ENCODE measurements at places on chromosomes 2 and 18. TPM values are rescaled to one million over a fixed set of nuclear protein-coding genes. Genes with fewer than 3 reads are reported as not detected.

The CRACDL gene
- total RNA-seq, result not detected

The REG1B gene
- not detected for total RNA-seq

The GCG gene
- total RNA-seq, result not detected

The SCN2A gene
- not detected for total RNA-seq

The MFF gene
- 66.4 TPM for total RNA-seq

The COL4A4 gene
- 10.9 TPM for total RNA-seq

DNA sequence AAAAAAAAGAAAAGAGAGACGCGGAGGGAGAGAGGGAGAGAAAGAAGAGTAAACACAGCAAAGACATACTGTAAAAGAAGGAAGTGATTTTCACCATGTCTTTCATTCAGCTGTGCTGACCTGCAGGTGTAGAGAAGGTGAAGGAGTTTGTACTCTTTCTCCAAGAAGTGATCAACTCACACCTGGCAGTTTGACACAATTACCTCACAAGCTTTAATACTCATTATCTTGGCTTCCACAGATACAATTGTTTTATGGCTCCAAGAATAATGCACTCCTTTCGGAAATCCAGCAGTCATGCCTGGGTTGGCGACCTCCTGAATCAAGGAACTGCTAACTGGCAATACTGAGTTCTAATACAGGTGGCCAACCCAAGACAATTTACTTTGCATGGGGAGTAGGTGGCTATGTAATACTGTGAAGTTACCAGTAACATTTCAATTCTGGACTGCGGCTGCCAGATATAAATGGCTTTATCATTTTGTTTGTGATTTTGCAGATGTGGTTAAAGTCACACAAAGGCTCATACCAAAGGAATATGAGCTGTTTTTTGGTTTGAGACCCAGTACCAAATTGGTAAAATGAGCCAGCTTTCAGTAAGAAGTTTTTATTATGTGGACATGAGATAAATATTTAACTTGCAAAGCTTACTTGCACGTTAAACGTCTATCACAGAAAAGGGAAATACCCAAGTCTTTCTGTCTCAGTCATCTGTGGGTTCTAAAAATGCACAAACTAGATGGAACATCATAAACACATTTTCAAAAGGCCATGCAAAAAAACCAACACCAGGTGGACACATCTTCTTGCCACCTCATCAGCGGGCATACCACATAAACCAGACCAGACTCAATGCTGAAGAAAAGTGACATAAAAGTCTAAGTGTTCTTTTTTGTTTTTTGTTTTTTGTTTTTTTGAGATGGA, 69.3 kb downstream of the NCKAP5 start:
- no peak for DNase-seq
- H3K27ac ChIP-seq, result no peak overlapping the region
- peaks cover 2% of the 10 kb centered on the region for H3K4me1 ChIP-seq
- H3K27me3 ChIP-seq, result peaks cover 7% of the 10 kb centered on the region
- H3K36me3 ChIP-seq, result no peaks in the 10 kb centered on the region
- no peak overlapping the region for H3K4me3 ChIP-seq

DNA sequence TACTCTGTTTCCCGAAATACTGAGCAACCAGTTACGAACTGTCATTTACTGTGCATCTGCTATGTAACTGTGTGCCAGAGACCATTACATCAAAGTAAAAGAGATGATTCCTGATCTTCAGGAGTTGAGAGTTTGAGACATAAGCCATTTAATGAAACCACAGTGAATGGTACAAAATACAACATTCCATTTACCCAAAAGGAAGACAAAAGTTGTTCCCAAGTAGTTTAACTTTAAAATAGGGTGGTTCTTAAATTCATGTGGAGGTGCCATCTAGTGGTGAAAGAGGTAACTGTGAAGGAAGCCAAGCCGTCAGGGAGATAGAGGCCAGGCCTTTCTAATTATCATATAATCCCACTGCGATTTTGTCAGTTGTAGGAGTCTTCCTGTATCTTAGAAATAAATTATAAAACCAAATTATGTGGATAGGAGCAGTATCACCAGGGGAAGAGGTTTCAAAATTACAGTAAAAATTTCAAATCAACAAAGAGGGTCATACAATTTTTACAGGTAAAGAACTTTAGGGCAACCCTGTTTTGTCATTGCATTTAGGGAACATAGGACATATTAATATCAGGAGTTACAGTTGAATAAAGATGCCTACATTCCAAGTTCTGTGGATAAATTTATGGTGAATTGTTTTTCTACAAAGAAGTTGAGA, 67.7 kb downstream of the EPAS1 start:
- H3K27ac ChIP-seq, result no peak overlapping the region
- H3K27me3 ChIP-seq, result no peaks in the 10 kb centered on the region
- no peaks in the 10 kb centered on the region for H3K36me3 ChIP-seq
- DNase-seq, result no peak
- no peak overlapping the region for H3K4me3 ChIP-seq
- H3K4me1 ChIP-seq, result peaks cover 19% of the 10 kb centered on the region

GRCh38 chr2:223909001-223909741, 36.0 kb downstream of the WDFY1 start:
- DNase-seq, result no peak
- H3K27me3 ChIP-seq, result no peaks in the 10 kb centered on the region
- peak overlapping the region; percentile 43 for H3K27ac ChIP-seq
- no peak overlapping the region for H3K4me3 ChIP-seq
- peaks cover 30% of the 10 kb centered on the region for H3K4me1 ChIP-seq

- peak overlapping the region; percentile 59 for H3K27ac ChIP-seq
- no peaks in the 10 kb centered on the region for H3K27me3 ChIP-seq
- peaks cover 10% of the 10 kb centered on the region for H3K36me3 ChIP-seq
Measured at GRCh38 chr2:25483607-25484266, 142.0 kb upstream of the DNMT3A start.

DNA sequence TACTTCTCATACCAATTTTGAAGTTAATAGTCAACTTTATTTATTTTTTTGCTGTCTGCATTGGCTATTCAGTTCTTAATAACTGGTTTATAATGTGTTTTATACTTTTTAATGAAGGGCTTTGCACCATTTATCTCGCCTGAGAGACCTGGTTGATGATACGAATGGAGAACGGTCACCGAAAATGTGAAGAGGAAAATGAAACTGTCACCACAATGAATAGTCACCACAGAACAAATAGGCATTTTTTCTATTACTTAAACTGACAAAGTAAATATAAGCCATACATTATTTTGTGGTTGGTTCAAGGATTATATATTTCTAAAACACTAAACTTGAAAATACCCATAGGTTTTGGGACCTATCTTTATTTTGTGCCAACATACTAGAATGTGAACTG, 20.4 kb downstream of the C18orf54 start:
- DNase-seq, result no peak
- H3K27me3 ChIP-seq, result no peaks in the 10 kb centered on the region
- H3K27ac ChIP-seq, result no peak overlapping the region
- no peaks in the 10 kb centered on the region for H3K4me1 ChIP-seq
- H3K36me3 ChIP-seq, result no peaks in the 10 kb centered on the region

- H3K4me1 ChIP-seq, result peaks cover 29% of the 10 kb centered on the region
- H3K27ac ChIP-seq, result peak overlapping the region; percentile 5
- DNase-seq, result no peak
- H3K36me3 ChIP-seq, result peaks cover 40% of the 10 kb centered on the region
Measured at GRCh38 chr2:43537137-43537536, 58.7 kb downstream of the THADA start.

DNA sequence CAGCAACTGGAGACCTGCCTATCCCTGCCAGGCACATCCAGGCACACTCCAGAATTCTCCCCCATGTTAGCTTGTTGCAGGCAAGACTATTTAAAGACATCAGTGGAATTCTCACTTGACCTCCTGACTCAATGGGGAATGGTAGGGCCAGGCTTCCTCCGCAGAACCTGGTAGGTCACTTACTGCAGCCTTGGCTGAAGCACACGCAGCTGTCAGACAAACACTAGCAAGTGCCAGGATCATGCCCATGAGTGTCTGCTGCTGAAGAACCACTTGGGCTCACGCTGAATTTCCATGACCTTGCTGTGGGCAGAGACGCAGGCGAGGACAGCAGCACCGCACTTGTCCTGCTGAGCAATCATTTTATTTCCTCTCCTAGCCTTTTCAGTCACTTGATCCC, 3.2 kb downstream of the LRRC30 start:
- H3K4me3 ChIP-seq, result no peak overlapping the region
- H3K27me3 ChIP-seq, result no peaks in the 10 kb centered on the region
- DNase-seq, result no peak
- H3K36me3 ChIP-seq, result no peaks in the 10 kb centered on the region
- no peaks in the 10 kb centered on the region for H3K4me1 ChIP-seq

DNA sequence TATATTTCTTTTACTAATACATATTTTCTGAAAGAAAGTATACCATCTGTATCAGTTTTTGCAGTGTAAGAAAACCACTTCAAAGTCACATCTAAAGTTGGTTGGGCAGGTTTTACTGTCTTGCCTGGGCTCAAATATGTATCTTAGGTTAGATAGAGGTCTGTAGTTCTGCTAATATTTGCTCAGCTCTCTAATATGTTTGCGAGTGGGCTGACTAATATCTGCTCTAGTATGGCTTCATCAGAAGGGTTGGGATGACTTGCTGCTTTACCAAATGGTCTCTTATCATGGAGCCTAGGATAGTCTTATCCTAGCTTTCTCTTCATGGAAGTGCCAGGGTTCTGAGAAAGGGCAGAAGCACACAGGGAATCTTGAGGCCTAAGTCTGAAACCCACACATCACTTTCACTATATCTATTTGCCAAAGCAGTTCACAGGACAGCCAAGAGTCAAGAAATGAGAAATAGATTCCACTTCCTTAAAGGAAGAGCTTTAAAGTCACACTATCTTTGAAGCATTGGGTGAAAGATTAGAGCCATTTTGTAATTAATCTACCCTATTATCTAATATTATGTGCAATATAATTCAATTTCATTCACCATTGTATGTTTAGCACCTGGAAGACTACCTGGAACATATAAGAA, 610.0 kb downstream of the KCNJ3 start:
- no peak overlapping the region for H3K27ac ChIP-seq
- no peak overlapping the region for H3K4me3 ChIP-seq
- H3K27me3 ChIP-seq, result no peaks in the 10 kb centered on the region
- no peaks in the 10 kb centered on the region for H3K4me1 ChIP-seq
- no peaks in the 10 kb centered on the region for H3K36me3 ChIP-seq

DNA sequence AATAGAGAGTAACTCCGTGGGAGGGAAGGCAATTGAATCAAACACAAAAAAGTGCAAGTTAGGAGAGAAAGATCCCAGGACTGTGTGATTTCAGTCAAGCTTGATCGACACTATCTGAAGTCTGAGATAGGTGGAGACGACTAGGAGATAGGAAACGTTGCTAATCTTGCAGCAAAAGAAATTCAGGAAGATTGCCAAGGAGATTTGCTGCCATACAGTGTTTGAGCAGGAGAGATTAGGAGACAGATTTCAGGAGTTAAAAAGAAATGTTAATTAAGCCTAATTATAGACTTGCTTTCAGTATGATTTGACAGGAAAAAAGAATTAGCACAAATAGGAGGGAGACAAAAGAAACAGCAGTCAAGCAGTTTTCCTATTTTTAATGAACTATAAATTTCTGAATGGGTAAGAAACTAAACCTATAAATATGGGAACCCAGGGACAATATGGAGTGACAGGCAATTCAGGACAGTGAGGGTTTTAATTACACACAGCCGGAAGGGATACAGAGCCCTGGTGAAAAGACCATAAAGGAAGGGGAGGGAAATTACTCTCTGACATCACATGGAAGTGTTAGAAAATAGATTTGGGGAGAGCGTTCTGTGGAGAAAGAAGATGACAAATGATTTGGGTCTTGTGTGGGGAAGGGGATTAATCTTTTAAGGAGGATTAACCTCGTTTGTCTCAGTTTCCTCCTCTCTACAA, 72.6 kb downstream of the SUCLG1 start:
- no peak overlapping the region for H3K4me3 ChIP-seq
- H3K36me3 ChIP-seq, result no peaks in the 10 kb centered on the region
- DNase-seq, result no peak
- H3K27me3 ChIP-seq, result peaks cover 25% of the 10 kb centered on the region
- H3K4me1 ChIP-seq, result no peaks in the 10 kb centered on the region

GRCh38 chr2:223005496-223005895, 46.5 kb upstream of the KCNE4 start:
- H3K4me1 ChIP-seq, result no peaks in the 10 kb centered on the region
- no peaks in the 10 kb centered on the region for H3K36me3 ChIP-seq
- no peak overlapping the region for H3K27ac ChIP-seq
- no peak for DNase-seq

DNA sequence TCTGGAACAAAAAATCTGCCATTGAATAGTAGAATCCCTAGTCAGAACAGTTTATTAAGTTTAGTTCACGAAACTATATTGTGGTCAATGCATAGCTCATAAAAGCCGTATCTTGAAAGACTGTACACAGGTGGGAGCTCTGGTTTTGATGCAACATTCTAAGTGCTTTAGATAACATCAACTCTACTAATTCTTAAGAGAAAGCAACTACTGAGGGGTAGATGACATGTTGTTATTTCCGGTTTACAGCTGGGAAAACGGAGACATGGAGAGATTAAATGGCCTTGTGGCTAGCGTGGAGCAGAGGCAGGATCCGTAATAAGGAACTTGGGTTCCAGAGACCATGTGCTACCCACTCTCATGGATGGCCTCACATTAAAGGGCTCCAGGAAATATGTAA, 4.2 kb upstream of the ITGA6 start:
- H3K4me3 ChIP-seq, result no peak overlapping the region
- H3K36me3 ChIP-seq, result no peaks in the 10 kb centered on the region
- no peak overlapping the region for H3K27ac ChIP-seq
- peaks cover 58% of the 10 kb centered on the region for H3K27me3 ChIP-seq
- DNase-seq, result no peak

GRCh38 chr18:12839526-12840196, 44.4 kb downstream of the PTPN2 start:
- H3K27ac ChIP-seq, result peak overlapping the region; percentile 96
- no peak for DNase-seq
- H3K36me3 ChIP-seq, result peaks cover 35% of the 10 kb centered on the region
- H3K4me3 ChIP-seq, result peak overlapping the region; percentile 65

DNA sequence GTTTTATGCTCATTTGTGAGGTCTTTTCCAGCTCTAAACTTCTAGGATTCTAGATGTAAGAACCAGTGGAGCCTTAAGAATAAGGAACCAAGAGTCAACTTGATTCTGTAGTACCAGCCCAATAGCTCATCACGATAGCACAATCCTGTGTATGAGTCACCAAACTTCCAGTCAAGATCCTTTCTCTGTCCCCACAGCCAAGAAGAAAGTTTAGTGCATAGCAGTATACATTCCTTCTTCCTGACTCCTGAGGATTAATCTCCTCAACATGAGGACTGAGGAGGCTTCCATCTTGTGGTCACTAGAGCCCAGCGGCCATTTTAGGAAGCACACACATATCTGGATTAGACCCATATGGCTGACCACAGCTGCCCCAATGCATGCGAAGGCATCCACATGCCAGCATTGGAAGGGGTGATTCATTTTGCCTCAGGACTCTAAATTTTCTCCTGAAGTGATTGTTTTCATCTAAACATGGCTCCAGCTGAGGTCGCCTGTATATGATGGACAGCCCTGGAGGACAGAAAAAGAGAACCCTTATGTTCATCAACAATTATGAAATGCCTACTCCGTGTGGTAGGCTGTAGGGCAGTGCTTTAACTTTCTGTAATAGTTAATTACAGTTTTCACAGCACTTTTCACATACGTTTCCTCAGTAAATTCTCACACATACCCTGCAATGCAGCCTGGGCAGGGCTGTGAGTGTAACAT, 53.5 kb downstream of the RASGRP3 start:
- H3K36me3 ChIP-seq, result peaks cover 79% of the 10 kb centered on the region
- peaks cover 89% of the 10 kb centered on the region for H3K4me1 ChIP-seq
- DNase-seq, result no peak
- peak overlapping the region; percentile 98 for H3K27ac ChIP-seq
- H3K4me3 ChIP-seq, result peak overlapping the region; percentile 57

- no peaks in the 10 kb centered on the region for H3K4me1 ChIP-seq
- H3K4me3 ChIP-seq, result no peak overlapping the region
- no peak overlapping the region for H3K27ac ChIP-seq
- no peaks in the 10 kb centered on the region for H3K36me3 ChIP-seq
- no peak for DNase-seq
- no peaks in the 10 kb centered on the region for H3K27me3 ChIP-seq
Measured at GRCh38 chr2:175599966-175600831, 401.9 kb downstream of the LNPK start.

Measured in activated B cell treated with CpG ODN at 0.5 μM for 24 hours (primary cell).